ENCODE measurements at places on chromosomes 5 and 9.

GRCh38 chr9:79471580-79472543 lies 99.9 kb upstream of the TLE4 start:
- peak; percentile 63 for DNase-seq

GRCh38 chr5:111596705-111597104 lies 84.4 kb upstream of the STARD4 start:
- DNase-seq: no peak

DNA sequence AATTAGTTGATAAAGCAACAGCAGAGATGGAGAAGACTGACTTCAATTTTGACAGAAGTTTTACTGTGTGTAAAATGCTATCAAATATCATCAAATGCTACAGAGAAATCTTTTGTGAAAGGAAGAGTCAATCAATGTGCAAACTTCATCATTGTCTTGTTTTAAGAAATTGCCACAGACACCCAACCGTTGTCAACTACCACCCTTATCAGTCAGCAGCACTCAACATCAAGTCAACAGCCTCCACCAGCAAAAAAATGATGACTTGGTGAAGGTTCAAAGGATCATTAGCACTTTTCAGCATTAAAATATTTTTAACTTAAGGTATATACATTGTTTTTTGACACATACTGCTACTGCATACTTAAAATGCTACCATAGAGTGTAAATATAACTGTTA lies 888.8 kb downstream of the CDH18 start:
- DNase-seq: no peak

GRCh38 chr9:106797299-106797698 lies 65.7 kb upstream of the ZNF462 start:
- DNase-seq: no peak

DNA sequence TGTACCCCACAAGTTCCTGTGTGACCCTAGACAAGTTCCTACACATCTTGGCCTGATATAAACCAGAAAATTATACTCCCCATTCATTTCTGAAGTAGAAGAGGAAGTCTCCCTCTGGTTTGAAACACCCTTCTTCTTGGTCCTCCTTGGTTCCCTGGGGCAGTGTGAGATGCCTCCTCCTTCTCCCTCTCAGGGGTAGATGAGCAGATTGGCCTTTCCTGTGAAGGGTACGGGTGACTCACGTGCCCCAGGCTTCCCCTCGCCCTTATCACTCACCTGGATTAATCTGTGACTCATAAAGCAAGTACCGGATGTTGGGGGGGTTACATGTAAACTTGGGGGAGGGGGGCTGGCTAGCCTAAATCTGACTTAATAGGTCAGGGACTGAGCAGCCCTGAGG lies 11.1 kb upstream of the AQP3 start:
- peak; percentile 14 for DNase-seq

GRCh38 chr5:73895471-73895870 lies 269.5 kb downstream of the ARHGEF28 start:
- no peak for DNase-seq

DNA sequence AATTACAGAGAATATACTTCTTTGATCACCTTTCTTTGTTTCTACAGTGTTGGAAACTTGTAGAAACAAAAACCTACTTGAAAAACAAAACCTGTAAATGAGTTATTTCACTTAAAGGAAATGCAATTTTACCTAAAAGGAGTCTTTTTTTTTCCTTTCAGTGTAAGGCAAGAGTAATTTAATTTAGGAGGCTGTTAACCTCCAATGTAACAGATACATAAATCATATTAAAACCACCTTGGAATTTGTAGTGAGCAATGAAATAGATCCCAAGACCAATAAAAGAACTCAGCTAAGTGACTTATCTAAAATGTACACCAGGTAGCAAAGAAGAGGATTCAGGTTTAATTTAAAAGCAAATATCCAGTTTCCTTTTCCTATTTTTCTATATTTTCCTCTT lies 524.8 kb downstream of the CSNK1G3 start:
- no peak for DNase-seq

GRCh38 chr9:105062222-105062855 lies 134.4 kb upstream of the ABCA1 start:
- DNase-seq: no peak

- DNase-seq: peak; percentile 86
Measured at GRCh38 chr9:36584620-36585460, 12.1 kb downstream of the MELK start.

- no peak for DNase-seq
Measured at GRCh38 chr9:134304690-134305089, 21.6 kb upstream of the RXRA start.

DNA sequence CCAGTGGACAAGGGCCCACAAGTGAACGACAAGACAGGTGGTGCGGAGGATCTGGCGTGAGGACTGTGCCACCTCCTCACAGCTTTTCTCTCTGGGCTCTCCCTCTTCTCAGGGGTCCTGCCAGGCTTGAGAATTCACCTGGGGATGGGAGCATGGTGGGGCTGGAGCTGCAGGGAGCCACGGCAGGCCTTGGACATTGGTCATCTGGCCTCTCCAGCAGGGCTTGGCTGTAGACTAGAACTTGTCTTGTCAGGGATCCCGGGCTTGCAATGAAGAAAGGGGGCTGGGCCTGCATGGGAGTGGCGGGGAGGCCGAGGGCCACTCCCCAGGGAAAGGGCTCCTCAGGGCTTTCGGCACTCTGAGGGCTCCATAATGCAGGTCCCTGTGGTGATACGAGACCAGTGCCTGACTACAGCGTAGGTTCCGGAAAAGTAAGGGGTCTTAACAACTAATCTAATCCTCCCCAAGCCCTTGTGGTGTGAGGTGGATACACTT lies 126.7 kb downstream of the MACROH2A1 start:
- no peak for DNase-seq

- no peak for DNase-seq
Measured at GRCh38 chr5:35377653-35378052, 147.4 kb upstream of the PRLR start.

- DNase-seq: no peak
Measured at GRCh38 chr5:99122976-99123375, 194.2 kb upstream of the CHD1 start.

DNA sequence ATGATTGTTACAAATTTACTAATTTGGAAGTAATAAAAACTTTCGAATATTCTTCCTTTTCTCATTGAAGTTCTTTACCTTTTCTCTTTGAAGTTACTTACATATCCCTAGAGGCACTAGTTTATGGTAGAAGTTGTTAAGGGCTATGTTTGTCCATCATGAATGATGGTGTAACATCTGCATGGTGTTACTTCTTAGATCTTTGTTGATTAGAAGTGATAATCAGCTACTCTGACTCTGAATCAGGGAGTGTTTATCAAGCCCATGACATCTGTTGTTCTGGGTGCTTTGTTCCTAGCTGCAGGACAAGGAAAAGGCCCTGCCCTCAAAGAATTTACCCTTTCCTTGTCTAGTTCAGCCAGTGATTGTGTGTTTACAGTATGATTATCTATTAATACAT lies 32.9 kb downstream of the MAP3K1 start:
- DNase-seq: no peak

DNA sequence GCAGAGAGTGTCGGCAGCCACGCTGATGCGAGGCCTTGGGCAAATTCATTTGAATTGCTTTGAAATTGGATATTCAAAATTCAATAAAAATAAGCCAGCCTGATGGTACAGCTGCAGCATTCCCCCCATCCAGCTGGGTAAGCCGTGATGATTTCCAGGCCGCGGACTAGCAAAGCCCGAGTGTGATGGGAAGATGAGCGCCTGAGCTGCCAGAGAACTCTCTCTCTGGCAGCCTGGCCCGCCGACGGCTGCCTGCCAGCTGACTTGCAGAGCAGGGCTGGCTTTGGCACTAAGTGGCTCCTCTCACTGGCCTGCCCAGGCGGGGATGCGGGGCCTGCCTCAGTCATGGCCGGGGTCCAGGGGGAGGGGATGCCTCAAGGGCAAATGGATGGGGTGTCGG lies 268.3 kb upstream of the WWC1 start:
- no peak for DNase-seq

GRCh38 chr5:149946118-149946517 lies 1.5 kb upstream of the PDE6A start:
- DNase-seq: no peak

- no peak for DNase-seq
Measured at GRCh38 chr5:59234236-59234635, 651.4 kb downstream of the RAB3C start.

DNA sequence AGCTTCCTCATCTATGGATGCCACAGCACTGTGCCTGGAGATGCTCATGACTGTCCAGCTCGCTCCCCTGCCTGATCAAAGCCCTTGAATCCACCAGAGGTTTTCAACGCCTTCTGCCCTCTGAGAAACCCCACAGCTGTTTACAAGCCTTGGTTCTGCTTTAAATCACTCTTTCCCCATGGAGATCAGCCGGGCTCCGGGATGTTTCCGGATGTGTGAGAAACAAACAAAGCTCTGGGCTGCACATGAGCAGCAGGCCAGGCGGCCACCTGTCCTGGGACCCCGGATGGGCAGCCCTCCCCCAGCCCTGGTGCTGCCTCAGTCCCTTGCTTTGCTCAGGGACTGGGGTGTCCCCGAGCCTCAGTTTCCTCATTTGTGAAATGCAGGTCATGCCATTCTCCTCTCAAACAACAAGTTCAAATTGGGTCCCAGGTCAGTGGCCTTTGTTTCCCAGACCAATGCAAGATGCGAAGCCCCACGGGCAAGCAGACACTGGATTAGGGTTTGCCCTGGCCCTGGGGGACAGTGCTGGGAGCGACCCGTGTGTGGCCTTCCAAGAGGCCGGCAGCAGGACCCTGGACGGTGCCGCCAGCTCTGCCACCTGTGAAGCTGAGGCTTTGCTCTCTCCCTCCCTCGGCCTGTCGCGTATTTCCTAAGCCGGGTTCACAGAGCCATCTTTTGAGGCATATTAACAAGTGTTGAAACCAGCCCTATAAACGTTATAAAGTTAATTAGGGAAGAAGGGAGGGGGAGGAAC lies 42.4 kb upstream of the PHYKPL start:
- DNase-seq: no peak

DNA sequence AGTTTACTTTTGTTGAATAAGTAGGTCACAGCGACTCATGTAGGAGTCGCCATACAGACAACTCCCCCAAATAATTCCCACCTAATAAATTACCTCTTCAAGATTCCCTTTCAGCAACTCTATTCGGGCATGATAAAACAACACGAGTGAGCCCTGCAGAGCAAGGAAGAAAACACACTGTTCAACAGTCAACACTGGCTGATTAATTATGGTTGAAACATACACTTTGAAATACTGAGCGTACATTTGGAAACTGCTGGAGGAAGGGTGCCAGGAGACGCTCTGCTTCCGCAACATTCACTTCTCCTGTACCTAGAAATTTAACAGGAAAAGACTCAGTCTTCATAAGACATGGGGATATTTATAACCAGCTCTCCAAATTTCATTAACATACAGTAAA lies 117.5 kb downstream of the TTC39B start:
- DNase-seq: no peak
